ENCODE measurements at places on chromosomes 1 and 21. TPM values are rescaled to one million over a fixed set of nuclear protein-coding genes. Genes with fewer than 3 reads are reported as not detected.

GRCh38 chr1:17596651-17597509 lies 57.4 kb downstream of the ARHGEF10L start:
- DNase-seq, result no peak

Gene FCRLA
- not detected for total RNA-seq

Gene FCRL5
- not detected for total RNA-seq

- no peak for DNase-seq
Measured at GRCh38 chr1:9248341-9249262, 14.0 kb downstream of the H6PD start.

Gene GBP6
- 0.13 TPM for total RNA-seq

GRCh38 chr1:204092632-204093420 lies 19.9 kb downstream of the SOX13 start:
- no peak for DNase-seq

DNA sequence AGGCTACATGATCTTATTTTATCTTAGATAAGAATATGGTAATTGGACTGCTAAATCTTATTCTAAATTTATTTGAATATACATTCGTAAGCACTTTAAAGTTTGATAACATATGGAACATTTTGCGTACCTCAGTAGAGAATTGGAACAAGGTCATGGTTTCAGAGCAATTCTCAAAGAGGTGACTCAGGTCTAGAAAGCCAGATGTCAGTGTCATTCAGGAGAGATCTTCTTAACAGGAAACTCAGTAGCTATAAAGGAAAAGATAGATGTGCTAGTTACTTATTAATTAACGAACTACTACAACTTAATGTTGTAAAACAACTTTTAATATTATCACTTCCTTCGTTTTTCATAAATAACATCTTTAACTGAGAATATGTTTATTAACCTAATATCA lies 142.5 kb downstream of the USP25 start:
- DNase-seq, result no peak
